ENCODE measurements at places on chromosomes 13 and 19.

DNA sequence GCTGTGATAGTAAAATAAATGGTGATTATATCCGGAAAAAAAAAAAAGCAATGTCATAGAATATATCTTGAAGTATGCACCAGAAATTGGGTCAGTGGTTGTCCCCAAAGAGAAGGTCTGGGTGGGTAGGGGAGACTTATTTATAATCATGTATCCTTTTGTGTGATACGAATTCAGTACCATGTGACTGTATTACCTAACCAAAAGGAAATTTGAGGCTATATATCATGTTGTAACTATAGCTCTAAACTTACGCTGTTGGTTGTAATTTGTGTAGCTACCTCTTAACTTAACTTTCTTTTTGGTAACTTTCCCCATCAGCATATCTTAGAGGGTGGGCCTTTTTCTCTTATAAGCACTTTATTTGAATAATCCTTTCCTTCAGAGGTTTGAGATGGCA, 25.2 kb upstream of the KCTD4 start:
- no peak for DNase-seq

DNA sequence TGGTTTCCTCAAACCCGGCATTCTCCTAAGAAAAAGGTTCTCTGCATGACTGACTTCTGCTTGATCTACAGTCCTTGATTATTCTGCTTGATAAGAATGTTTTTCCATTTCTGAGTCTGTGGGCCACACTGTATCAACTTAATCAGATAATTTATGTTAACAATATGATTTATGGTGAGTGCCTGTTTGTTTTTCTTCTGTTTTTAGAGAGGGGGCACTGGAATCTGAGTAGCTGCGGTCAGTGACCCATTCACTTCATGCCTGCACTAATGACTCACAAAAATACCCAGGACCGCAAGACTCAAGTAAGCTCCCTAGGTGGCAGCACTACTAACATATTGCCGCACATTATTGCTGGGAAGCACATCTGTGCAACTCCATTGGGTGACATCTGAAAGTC, 542.3 kb upstream of the ATXN8OS start:
- DNase-seq, result no peak

DNA sequence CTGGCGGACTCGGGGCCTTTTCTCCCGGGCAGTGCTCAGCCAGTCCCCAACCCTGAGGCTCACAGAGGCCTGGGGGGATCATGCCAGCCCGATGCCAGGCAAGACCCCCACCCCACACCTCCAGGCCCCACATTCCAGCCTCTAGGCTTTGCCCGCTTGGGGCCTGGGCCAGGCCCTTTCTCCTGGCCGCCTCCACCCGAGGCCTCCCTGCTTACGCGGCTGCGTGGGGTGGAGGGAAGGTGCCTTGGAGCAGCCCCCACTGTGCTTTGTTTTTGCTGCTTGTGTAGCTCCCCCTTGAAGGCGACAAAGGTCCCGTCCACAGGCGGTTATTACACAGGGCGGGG, 38.4 kb downstream of the SMIM24 start:
- no peak for DNase-seq

DNA sequence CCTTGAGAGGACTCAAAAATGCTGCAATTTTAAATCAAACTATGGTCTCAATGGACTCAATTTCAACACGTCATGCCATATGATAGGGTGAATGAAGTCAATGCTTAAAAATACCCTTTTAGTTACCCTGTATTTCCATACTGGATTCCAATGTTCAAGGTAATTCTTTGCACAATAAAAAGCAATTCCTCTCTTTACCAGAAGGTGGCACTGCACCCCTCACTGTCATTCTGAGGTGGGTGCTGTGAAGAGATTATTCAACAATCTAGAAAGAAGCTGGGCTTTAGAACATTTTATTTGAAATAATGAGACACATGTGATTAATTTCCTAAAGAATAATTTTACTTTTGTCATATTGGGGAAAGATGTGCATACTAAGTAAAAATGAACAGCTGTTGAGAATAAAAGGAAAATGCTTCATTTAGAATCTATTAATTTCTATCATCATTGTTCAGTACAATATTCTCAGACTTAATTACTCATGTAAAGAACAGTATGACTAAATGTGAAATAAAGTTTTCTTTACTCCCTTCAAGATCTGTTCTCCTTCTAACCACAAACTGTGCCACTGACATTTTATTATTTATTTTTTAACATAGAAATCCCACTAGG, 789.1 kb downstream of the GPC5 start:
- no peak for DNase-seq

DNA sequence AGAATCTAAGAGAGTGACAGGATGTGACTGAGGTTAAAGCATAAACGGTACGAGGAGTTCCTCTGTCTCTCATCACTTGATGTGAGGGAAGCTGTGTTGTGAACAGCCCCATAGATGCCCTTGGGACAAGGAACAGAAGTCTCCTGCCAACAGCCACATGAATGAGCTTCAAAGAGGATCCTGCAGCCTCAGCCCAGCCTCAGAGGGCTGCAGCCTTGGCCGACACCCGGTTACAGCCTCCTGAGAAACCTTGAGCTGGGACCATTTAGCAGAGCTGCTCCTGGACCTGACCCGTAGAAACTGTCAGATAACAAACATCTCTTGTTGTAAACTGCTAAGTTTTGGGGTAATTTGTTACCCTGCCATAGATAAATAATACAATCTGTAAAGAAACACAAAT, 54.2 kb downstream of the CCNE1 start:
- DNase-seq, result no peak

GRCh38 chr13:29654843-29655547, 59.5 kb upstream of the SLC7A1 start:
- DNase-seq, result no peak

GRCh38 chr19:34556488-34556887, 74.9 kb downstream of the WTIP start:
- no peak for DNase-seq

GRCh38 chr19:4803736-4804695, 12.5 kb downstream of the FEM1A start:
- no peak for DNase-seq

- no peak for DNase-seq
Measured at GRCh38 chr13:48304143-48304876, 759 bp downstream of the RB1 start.

DNA sequence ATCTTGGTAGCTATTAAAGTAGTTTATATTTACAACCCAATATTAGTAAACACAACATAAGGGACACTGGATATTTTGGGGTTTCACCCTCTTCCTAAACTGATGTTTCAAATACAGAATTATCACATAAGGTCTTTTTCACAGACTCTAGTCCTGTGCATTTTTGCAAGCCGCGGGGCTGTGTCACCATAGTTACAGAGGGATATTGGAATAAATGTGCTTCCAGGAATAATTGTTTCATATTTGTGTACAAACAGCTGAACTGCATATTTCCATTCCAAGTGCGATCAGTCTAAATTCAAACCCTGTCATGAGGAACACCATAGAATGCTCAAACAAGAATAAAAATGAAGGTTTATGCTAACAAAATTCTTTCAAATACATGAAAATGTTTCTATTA, 762.5 kb upstream of the ARGLU1 start:
- no peak for DNase-seq

GRCh38 chr13:36979361-36980050, 19.6 kb downstream of the ALG5 start:
- no peak for DNase-seq

GRCh38 chr13:40434516-40435397, 231.7 kb downstream of the FOXO1 start:
- DNase-seq, result no peak

GRCh38 chr19:23070353-23071146, 46.3 kb upstream of the ZNF730 start:
- DNase-seq, result no peak

DNA sequence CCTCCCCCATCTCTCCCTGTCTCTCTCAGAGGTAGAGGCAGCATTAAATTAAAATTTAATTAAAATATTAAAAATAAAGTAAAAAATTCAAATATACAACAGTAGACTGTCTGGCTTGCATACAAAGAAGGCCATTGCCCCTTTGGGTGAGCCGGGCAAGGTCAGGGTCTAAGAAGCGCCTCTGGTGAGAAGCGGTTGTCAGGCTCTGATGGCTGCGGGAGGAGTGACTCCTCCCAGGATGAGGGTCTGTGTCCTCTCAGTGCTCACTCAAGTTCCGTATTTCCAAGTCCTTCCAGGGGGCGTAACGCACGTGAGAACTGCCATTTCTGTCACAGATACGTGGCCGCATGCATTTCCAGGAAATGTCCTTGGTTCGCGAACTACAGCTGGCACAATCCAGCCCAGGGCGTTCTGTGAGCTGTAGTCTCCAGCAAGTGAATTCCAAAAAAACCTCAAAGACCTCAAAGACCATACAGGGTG, 737 bp upstream of the ZNF181 start:
- no peak for DNase-seq

GRCh38 chr13:78602561-78603239, 652 bp downstream of the POU4F1 start:
- DNase-seq, result no peak

- DNase-seq, result no peak
Measured at GRCh38 chr19:41813911-41814310, 17.5 kb downstream of the CEACAM3 start.

GRCh38 chr13:32243695-32244094, 71.5 kb downstream of the ZAR1L start:
- no peak for DNase-seq

- DNase-seq, result no peak
Measured at GRCh38 chr13:33571618-33572017, 246.3 kb upstream of the RFC3 start.

DNA sequence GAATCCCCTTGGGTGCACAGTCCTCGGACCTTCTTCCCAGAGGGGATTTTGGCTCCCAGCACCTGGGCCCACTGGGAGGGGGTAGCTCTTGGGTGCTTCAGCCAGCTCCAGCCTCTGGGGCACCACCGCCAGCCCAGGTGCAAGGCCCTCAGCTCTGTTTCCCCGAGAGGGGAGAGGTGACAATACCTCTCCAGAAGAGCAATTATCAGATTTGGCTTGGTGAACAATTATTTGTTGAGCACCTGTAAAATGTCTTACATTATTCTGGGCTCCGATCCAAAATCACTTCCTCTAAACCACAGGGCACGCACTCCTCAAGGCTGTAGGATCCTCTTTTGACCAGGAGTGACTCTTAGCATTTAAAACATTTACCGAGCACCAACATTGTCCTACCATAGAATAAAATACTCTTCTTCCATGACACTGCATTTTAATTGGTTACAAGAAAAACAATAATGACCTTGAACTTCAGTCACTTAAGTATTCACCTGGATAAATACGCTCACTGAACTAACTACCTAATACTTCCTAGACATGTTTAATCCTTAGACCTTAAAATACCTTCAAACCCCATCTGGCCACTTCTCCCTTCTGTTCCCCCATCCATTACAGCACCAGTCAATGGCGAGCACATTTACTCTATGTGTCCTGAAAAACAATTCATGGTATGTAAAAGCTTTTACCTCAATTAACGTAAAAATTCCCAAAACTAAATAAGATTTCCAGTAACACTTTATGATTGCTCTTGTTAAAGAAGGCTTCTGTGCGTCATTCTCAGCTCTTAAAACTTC, 54.8 kb downstream of the ABCC4 start:
- no peak for DNase-seq

DNA sequence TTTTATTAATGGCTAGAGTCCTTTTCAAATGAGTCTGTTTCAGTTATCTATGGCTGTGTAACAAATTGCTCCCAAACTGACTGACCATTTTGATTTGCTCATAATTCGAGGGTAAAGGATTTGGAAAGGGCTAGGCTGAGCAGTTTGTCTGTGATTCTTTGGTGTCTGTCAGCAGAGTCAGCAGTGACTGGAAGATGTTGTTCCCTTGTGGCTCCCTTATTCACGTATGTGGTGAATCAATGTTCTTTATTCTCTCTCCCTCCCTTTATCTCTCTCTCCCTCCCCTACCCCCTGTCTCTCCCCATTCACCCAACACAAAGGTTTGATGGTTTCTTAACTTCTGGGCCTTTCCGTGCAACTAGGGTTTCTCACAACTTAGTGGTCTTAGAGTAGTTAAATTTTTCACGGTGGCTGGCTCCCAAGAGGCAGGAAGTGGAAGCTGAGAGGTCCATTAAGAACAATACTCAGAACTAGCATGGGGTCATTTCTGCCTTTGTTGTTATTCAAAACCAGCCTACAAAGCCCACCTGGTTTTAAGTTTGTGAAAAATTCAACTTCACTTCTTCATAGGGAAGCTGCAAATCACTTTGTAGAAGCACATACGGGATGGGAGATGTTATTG, 772.5 kb upstream of the SLITRK1 start:
- DNase-seq, result no peak

DNA sequence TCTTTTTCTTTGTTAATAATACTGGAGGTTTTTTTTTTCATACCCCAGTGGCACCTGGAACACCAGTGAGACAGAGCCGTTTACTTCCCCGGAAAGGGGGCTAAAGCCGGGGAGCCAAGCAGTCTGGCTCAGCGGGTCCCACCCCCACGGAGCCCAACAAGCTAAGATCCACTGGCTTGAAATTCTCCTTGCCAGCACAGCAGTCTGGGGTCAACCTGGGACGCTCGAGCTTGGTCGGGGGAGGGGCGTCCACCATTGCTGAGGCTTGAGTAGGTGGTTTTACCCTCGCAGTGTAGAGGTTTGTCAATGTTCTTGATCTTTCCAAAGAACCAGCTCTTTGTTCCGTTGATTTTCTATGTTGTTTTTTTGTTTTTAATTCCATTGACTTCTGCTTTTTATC, 94.6 kb upstream of the DIAPH3 start:
- no peak for DNase-seq

- no peak for DNase-seq
Measured at GRCh38 chr19:33529094-33529676, 7.6 kb upstream of the PEPD start.

- no peak for DNase-seq
Measured at GRCh38 chr19:47374876-47375693, 26.0 kb downstream of the DHX34 start.

DNA sequence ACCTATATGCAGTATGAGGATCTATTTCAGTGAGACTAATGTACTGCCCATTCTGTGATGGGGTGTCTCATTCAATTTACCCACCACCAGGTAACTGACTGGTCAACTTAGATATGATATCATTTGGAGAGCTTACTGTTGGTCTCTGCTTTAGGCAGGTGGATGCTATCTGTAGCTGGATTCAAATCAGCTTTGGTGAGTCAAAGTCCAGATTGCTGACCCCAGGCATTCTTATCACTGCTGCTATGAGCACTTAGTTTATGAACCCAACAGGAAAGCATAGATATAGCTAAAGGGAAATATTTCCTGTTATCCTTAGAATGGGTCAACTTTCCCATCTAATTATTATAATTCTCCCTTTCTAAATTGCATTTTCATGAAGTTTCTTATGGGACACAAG, 1295.2 kb upstream of the SPRY2 start:
- no peak for DNase-seq

GRCh38 chr19:45547965-45548609, 36.5 kb downstream of the OPA3 start:
- DNase-seq, result no peak

GRCh38 chr13:96671073-96671472, 323.2 kb downstream of the OXGR1 start:
- DNase-seq, result no peak

DNA sequence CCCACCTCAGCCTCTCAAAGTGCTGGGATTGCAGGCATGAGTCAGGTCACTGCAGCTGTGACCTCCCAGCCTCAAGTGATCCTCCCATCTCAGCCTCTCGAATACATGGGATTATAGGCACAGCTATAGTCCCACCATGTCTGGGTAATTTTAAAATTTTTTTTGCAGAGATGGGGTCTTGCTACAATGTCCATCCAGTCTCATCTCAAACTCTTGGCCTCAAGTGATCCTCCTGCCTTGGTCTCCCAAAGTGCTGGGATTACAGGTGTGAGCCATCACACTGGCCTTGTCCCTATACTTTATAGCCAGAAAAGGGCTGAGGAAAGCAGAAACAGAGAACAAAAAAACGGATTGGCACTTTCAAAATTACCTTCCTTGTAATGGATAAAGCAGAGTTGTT, 4.8 kb upstream of the FBXO27 start:
- no peak for DNase-seq

All from stimulated activated CD8-positive, alpha-beta memory T cell treated with anti-CD3 and anti-CD28 coated beads, Interleukin-4, amount 100 ng/mL, for 1 hour (primary cell).